ENCODE measurements at places on chromosomes 4 and X. TPM values are rescaled to one million over a fixed set of nuclear protein-coding genes. Genes with fewer than 3 reads are reported as not detected.

The CASK gene
- total RNA-seq, result 142 TPM

The XAGE1A gene
- not detected for total RNA-seq

The EPHA5 gene
- not detected for total RNA-seq

The ABCG2 gene
- total RNA-seq, result 0.68 TPM

The CLIC2 gene
- 0.14 TPM for total RNA-seq

The VEGFD gene
- 0.21 TPM for total RNA-seq

The DSPP gene
- total RNA-seq, result not detected

The TMEM47 gene
- 14.5 TPM for total RNA-seq

The HSPA4L gene
- 36.7 TPM for total RNA-seq

The TMPRSS11D gene
- total RNA-seq, result 11.3 TPM

The TNIP3 gene
- not detected for total RNA-seq

The AKAP4 gene
- total RNA-seq, result not detected

The MAGEA8 gene
- total RNA-seq, result not detected

All from nasal cavity respiratory epithelium epithelial cell of viscerocranial mucosa (primary cell).